ENCODE measurements at places on chromosomes 2 and 18.

DNA sequence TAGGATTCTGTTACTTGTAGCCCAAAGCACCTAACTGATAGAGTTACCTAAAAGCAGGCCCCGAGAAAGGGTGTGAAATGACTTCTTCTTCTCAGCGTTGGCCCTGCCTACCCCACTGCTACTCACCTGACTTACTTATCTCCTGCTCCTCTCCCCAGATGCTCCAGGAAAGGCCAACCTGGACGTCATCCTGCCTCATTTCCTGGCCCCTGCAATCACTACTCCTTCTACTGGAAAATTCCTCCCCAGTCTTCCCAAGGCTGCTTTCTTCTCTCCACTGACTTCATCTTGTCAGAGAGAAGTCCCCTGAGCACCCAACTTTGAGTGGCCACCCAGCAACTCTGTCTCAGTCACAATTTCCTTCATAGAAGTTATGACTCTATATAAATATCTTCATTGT, 63.4 kb upstream of the KLF7 start:
- DNase-seq, result no peak

DNA sequence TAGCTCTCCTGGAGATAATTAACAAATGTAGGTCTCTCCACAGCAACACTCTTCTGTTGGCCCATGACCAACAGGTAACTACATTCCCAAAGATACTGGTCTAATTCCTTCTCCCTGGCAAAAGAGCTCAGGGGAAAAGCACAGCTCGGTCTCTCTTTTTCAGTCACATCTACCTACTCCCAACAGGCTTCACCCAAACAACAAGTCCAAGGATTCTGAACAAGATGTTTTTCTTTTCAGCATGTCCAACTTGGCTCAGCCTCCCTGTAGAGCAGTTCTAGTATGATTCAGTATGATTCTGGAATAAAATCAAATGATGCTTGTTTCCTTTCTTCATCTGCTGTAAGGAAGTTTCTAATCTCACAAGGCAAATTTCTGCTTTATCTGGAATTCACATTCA, 1704.8 kb upstream of the PIK3C3 start:
- DNase-seq, result no peak

- DNase-seq, result no peak
Measured at GRCh38 chr2:75375646-75376582, 176.6 kb upstream of the TACR1 start.

DNA sequence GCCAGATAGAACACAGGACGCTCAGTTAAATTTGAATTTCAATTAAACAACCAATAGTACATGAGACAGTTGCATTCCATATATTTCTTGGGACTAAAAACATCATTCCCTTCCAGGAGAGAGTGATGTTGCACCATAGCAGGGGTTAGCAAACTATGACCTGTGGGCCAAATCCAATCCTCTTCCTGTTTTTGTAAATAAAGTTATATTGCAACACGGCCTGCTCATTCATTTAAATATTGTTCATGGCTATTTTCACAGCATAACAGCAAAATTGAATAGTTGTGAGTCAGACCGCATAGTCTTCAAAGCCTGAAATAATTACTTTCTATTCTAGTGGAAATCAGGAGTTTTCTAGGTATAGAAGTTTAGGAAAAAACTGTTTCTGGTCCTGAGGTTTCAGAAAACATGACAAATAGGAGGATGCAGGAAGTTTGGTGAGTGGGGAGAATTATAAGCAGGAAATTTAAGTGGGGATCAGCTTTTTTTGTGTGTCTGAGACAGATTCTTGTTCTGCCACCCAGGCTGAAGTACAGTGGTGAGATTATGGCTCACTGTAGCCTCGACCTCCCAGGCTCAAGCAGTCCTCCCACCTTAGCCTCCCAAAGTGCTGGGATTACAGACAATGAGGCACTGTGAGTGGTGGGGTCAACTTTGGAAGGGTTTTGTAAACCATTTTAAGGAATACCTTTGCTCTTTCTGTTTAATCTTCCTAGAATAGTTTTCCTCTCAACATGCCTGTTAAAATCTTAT, 131.5 kb downstream of the SOCS6 start:
- no peak for DNase-seq

DNA sequence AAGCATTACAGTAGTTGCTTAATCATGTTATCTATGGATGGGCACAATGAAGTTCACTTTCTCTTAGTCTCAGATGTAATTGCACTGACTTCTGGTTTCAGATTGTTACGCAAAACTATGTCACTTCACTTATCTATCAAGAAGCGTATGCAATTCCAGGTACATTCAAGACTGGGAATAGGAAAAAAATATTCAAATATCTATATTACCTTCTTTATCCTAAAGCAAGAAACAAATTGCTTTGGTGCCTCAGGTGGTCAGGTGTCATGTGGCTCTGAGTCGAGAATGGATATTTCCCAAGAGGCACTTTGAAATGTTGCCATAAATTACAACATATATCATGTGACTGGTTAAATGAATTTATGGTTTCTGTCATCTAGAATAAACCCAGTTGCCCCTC, 318.6 kb downstream of the SS18 start:
- DNase-seq, result no peak

GRCh38 chr18:49345931-49346696, 114.3 kb downstream of the DYM start:
- no peak for DNase-seq

- no peak for DNase-seq
Measured at GRCh38 chr2:123438675-123439074, 586.4 kb upstream of the CNTNAP5 start.

GRCh38 chr2:28547906-28548600, 52.2 kb downstream of the PLB1 start:
- peak; percentile 38 for DNase-seq

- no peak for DNase-seq
Measured at GRCh38 chr2:238924032-238924431, 76.1 kb downstream of the TWIST2 start.
